Nephron progenitor cell (in vitro differentiated cells): ENCODE measurements at places on chromosomes 4 and X.

GRCh38 chrX:105167233-105167632 is 53.3 kb downstream of the TEX13A start:
- DNase-seq = no peak

GRCh38 chr4:56272003-56272402 is 115.3 kb downstream of the AASDH start:
- no peak for DNase-seq

DNA sequence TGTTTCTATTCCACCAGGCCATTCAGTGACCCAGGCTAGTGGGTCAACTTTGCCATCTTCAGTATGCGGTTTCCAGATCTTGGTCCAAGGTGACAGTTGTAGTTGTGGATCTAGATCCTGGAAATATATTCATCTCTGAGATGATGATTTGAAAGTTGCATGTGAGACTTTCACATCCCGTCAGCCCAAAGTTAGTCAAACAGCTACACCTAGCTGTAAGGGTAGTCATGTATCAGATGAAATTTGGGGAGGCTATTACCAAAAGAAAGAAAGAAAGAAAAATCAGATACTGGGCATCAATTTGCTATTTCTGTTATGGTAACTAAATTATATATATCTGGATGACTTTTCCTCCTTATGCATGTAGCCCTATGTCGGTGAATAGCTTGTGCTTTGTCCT is 259.4 kb upstream of the ARX start:
- no peak for DNase-seq

- DNase-seq = no peak
Observed at GRCh38 chrX:105738162-105738561, 84.2 kb upstream of the NRK start.

DNA sequence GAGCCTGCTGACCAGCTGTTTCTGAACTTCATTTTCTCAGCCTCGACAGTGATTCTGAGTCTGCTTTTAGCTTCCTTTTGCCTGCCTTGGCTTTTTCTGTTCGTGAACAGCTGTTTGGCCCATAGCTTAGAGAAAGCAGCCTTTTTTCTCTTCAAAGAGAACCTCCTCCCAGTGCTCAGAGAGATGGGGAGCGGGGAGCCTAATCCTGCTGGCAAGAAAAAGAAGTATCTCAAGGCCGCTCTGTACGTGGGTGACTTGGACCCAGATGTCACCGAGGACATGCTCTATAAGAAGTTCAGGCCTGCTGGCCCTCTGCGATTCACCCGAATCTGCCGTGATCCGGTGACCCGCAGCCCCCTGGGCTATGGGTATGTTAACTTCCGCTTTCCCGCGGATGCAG is 756 bp downstream of the PABPC5 start:
- DNase-seq = peak; percentile 6

DNA sequence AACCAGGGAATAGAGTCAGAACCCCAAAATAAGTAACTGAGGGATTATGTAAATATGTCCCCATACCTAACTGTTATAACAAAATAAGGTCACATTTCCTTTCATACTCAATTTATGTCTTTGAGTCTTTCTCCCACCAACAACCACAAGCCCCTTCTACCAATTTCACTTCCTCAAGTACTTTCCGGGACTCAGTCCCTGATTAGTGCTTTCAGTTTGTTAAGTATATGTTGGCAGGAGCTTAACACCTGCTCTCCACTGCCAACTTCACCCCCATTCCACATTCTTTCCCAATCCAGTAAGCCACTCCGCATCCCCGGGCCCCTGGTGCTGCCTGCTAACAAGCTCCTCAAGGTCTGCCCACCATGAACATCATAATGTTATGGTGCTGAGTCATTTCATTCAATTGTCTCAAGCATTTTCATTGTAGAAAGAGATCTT is 71.3 kb upstream of the SPRY1 start:
- no peak for DNase-seq
